Activated naive CD8-positive, alpha-beta T cell treated with anti-CD3 and anti-CD28 coated beads for 36 hours (primary cell): ENCODE measurements at places on chromosomes 2 and 18. TPM values are rescaled to one million over a fixed set of nuclear protein-coding genes. Genes with fewer than 3 reads are reported as not detected.

GRCh38 chr18:54269893-54270844 is 852 bp downstream of the POLI start:
- peak overlapping the region; percentile 82 for H3K4me3 ChIP-seq
- H3K4me1 ChIP-seq, result peaks cover 20% of the 10 kb centered on the region
- DNase-seq, result peak; percentile 59
- no peaks in the 10 kb centered on the region for H3K36me3 ChIP-seq
- H3K27ac ChIP-seq, result peak overlapping the region; percentile 99

GRCh38 chr2:190999058-190999457 is 14.9 kb downstream of the STAT1 start:
- peaks cover 88% of the 10 kb centered on the region for H3K36me3 ChIP-seq
- H3K27me3 ChIP-seq, result no peaks in the 10 kb centered on the region
- no peak overlapping the region for H3K27ac ChIP-seq
- DNase-seq, result no peak
- H3K4me1 ChIP-seq, result peaks cover 63% of the 10 kb centered on the region

DNA sequence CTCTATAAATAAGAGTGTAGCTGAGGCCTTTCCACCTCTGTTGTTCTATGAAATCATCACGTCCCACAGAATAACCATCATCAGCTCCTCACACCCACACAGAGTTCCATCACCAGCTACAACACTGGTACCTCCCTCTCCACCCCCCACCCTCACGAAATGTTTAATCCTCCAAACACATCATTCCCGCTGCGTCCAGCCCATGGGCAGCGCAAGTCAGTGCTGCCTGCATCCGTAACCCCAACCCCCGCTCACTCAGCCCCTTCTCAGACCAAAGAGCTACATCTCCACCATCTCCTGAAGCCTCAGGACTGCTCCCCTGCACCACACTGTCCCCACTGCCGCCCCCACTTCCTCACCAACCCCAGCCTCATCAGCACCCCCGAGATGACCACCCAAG is 19.4 kb downstream of the DNMT3A start:
- peaks cover 63% of the 10 kb centered on the region for H3K4me1 ChIP-seq
- DNase-seq, result no peak
- H3K4me3 ChIP-seq, result peak overlapping the region; percentile 67
- H3K27ac ChIP-seq, result peak overlapping the region; percentile 90
- no peaks in the 10 kb centered on the region for H3K27me3 ChIP-seq

DNA sequence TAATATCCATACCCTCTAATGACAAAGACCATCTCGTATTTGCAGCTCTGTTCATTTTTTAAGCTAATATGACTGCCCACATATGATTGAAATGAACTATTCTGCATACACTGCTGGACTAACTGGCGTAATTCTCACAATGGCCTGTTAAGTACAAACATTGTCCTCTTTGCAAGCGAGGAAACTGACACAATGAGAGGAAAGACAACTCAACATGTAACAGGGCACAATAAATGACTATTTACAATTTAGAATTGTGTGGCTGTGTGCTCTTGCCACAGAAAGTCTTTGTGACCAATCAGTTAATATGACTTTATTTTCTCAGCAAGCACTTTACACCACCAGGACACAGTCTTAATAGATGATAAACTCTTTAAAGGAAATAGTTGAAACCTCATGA is 498.0 kb downstream of the CNTNAP5 start:
- H3K36me3 ChIP-seq, result no peaks in the 10 kb centered on the region
- no peak for DNase-seq
- H3K4me1 ChIP-seq, result no peaks in the 10 kb centered on the region
- no peaks in the 10 kb centered on the region for H3K27me3 ChIP-seq
- no peak overlapping the region for H3K4me3 ChIP-seq
- H3K27ac ChIP-seq, result no peak overlapping the region

- H3K36me3 ChIP-seq, result peaks cover 10% of the 10 kb centered on the region
- H3K4me3 ChIP-seq, result no peak overlapping the region
- peaks cover 21% of the 10 kb centered on the region for H3K4me1 ChIP-seq
- DNase-seq, result no peak
- no peak overlapping the region for H3K27ac ChIP-seq
- H3K27me3 ChIP-seq, result peaks cover 80% of the 10 kb centered on the region
These were observed 4.6 kb upstream of the DLX1 start for GRCh38 chr2:172080641-172081220.

GRCh38 chr2:114661971-114662939 is 219.8 kb downstream of the DPP10 start:
- no peaks in the 10 kb centered on the region for H3K4me1 ChIP-seq
- no peaks in the 10 kb centered on the region for H3K36me3 ChIP-seq
- DNase-seq, result peak; percentile 1
- peak overlapping the region; percentile 72 for H3K4me3 ChIP-seq
- peaks cover 35% of the 10 kb centered on the region for H3K27me3 ChIP-seq
- peak overlapping the region; percentile 45 for H3K27ac ChIP-seq

GRCh38 chr18:33951031-33951430 is 273.7 kb downstream of the NOL4 start:
- H3K4me1 ChIP-seq, result no peaks in the 10 kb centered on the region
- H3K4me3 ChIP-seq, result no peak overlapping the region
- H3K27ac ChIP-seq, result no peak overlapping the region
- DNase-seq, result no peak
- no peaks in the 10 kb centered on the region for H3K36me3 ChIP-seq

GRCh38 chr2:201880993-201881611 is 74.8 kb downstream of the CDK15 start:
- H3K4me1 ChIP-seq, result peaks cover 16% of the 10 kb centered on the region
- no peak for DNase-seq
- no peak overlapping the region for H3K4me3 ChIP-seq
- no peak overlapping the region for H3K27ac ChIP-seq
- H3K27me3 ChIP-seq, result peaks cover 56% of the 10 kb centered on the region
- H3K36me3 ChIP-seq, result no peaks in the 10 kb centered on the region

DNA sequence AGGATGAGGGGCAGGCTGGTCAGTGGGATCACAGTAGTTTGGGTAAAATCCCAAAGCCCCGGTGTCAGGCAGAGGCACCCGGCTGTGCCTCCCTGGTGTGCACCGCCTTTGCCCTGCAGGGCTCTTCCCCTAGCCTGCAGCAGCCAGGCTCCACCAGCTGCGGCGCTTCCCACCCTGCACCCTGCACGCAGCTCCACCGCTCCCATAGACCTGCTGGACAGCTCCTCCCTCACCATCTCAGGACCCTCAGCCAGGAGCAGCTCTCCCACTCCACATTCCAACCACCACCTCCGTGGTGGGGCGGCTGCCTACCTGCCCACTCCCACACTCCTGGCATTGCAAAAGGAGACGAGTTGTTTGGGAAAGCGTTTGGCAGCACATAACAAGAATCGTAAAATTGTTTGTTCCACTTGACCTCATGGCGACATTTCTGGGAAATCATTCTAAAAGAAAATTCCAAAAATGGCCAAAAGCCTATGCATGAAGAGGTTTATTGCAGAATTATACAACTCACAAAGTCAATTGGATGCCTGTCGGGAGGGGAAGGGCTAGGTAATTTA is 287.4 kb upstream of the HDAC4 start:
- no peak overlapping the region for H3K4me3 ChIP-seq
- H3K36me3 ChIP-seq, result no peaks in the 10 kb centered on the region
- H3K4me1 ChIP-seq, result no peaks in the 10 kb centered on the region
- H3K27me3 ChIP-seq, result peaks cover 7% of the 10 kb centered on the region
- H3K27ac ChIP-seq, result no peak overlapping the region
- no peak for DNase-seq

DNA sequence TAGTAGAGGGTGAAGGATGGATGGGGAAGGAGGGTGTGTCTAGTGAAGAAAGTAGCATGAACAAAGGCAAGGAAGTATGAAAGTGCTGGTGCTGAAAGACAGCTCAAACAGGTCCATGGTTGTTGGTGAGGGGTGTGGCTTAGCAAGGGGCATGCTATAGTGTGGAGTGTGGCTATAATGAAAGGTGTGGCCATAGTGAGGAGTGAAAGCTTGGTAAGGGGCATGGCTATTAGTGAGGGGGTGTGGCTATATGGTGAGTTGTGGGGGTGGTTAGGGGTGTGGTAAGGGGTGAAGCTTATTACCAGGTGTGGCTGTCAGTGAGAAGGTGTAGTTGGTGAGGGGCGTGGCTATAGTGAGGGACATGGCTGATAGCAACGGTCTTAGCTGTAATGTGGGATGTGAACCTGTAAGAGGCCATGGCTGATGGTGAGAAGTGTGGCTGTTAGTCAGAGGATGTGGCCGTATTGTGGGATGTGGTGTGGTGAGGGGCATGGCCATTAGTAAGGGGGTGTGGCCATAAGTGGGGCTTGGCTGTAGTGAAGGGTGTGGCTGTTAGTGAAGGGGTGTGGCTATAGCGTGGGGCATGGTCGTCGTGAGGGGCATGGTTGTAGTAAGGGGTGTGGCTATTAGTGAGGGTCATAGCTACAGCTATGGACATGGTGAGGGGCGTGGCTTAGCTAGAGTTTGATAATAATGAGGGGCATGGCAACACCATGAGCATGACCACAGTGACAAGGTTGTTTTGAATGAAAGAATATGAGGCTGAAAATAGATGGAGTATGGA is 549.6 kb downstream of the FBXO15 start:
- no peaks in the 10 kb centered on the region for H3K36me3 ChIP-seq
- no peaks in the 10 kb centered on the region for H3K27me3 ChIP-seq
- H3K4me3 ChIP-seq, result no peak overlapping the region
- H3K27ac ChIP-seq, result no peak overlapping the region
- no peaks in the 10 kb centered on the region for H3K4me1 ChIP-seq

- peaks cover 42% of the 10 kb centered on the region for H3K27me3 ChIP-seq
- no peak overlapping the region for H3K4me3 ChIP-seq
- H3K36me3 ChIP-seq, result no peaks in the 10 kb centered on the region
- H3K27ac ChIP-seq, result no peak overlapping the region
These were observed 11.7 kb upstream of the ANKRD53 start for GRCh38 chr2:70966681-70967080.

DNA sequence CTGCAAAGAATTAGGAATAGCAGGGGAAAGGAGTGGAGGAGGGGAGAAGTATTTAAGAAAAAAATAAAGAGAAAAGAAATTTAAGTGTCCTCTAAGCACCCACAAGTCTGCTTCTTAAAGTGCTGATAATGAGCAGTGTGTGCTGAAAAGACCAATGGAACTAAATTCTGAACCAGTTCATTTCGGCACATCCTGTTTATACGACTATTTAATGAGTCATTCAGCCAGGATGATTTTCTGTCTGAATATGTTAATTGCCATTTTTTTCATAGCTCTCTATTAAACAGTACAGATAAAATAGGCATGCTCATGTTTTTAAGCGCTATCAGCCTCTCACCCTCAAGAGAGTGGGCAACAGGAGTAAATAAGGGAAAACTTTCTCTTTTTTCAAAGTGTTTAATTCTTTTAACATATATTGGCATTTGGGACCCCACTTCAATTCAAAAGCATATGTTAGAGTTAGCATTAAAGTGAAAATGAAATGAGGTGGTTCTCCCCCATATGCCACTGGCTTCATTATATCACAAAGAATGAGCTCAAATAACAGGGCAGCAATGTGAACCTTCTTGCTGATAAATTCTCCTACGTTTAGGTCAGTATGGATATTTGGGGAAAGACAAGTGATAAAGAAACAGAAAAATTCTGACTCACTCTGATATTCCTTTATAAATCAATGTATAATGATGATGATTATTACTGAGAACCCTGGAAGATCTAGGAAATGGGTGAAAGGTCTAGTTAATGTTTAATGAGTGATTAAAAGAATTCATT is 87.5 kb downstream of the TCF4 start:
- peaks cover 7% of the 10 kb centered on the region for H3K4me1 ChIP-seq
- H3K4me3 ChIP-seq, result no peak overlapping the region
- no peaks in the 10 kb centered on the region for H3K36me3 ChIP-seq

DNA sequence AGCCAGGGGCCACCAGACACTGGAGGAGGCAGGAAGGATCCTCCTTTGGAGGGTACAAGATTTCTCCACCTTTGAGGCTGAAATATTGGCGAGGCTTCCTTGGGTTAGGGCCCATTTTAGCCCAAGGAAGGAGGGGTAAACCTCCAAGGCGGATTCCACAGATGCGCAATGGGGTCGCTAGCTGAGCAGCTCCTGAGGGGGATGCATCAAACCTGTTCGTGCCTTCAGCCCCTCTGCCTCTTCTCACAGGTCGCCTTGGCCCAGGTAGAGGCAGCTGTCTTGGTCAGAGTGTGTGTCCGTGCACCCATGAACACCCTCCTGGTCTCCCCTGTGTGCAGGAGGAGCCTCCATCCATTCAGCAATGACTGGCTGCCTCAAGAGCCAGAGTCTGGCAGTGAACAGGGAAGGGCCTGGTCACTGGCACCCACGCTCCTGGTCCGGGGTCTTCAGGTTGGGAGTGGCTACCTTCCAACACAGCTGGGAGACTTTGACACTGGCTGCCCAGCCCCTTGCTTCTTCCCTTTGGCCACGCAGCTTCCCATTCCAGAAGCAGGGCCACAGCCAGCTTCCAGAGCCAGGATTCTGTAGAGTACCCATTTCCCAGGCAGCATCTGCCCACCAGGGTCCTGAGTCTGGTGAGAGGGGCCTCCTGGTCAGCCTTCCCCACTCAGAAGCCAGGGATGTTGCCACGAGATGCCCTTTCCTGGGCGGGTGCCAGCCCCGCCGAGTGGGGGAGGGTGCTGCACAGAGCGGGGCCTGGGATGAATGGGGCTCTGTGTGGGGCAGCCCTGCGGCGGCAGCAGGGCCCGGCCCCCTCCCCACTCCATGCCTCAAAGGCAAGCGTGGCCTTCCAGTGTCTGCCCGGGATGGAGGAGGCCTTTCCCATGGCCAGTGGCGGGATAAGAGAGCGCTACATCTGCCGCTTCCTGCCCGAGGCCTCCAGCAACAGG is 95.8 kb upstream of the GPC1 start:
- H3K27ac ChIP-seq, result no peak overlapping the region
- peaks cover 17% of the 10 kb centered on the region for H3K27me3 ChIP-seq
- no peaks in the 10 kb centered on the region for H3K36me3 ChIP-seq
- H3K4me3 ChIP-seq, result no peak overlapping the region
- no peaks in the 10 kb centered on the region for H3K4me1 ChIP-seq

GRCh38 chr2:6683516-6683915 is 182.2 kb downstream of the CMPK2 start:
- H3K4me3 ChIP-seq, result no peak overlapping the region
- no peaks in the 10 kb centered on the region for H3K36me3 ChIP-seq
- H3K4me1 ChIP-seq, result no peaks in the 10 kb centered on the region
- H3K27ac ChIP-seq, result no peak overlapping the region
- DNase-seq, result no peak

DNA sequence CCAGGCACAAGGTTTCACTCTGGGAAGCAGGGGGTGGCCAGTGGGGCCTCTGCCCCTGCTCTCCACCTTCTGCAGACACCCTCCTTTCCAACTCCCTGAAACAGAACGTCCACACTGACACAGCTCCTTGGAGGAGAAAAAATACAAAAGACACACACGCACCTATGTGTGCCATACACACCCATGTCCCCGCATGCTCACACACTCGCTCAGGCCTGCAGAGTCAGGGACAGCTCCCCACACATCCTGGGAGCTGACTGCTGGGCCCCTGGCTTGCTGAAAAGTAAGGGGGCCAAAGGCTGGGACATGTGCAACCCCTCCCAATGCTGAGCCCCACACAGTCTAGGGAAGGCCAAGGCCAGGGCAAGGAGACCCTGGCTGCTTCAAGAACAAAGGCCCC is 200.5 kb downstream of the TNS1 start:
- H3K27me3 ChIP-seq, result no peaks in the 10 kb centered on the region
- H3K4me1 ChIP-seq, result no peaks in the 10 kb centered on the region
- H3K4me3 ChIP-seq, result no peak overlapping the region
- DNase-seq, result no peak
- no peaks in the 10 kb centered on the region for H3K36me3 ChIP-seq

GRCh38 chr2:181949047-181949446 is 36.6 kb upstream of the PPP1R1C start:
- no peak for DNase-seq
- H3K4me1 ChIP-seq, result peaks cover 4% of the 10 kb centered on the region
- H3K27ac ChIP-seq, result no peak overlapping the region

Gene C2orf66
- not detected for total RNA-seq

Gene UNC80
- total RNA-seq, result not detected

Gene TMEM17
- total RNA-seq, result 0.24 TPM

Gene KRTCAP3
- total RNA-seq, result 7.4 TPM

Gene GPR39
- total RNA-seq, result not detected

Gene HOXD4
- total RNA-seq, result not detected

Gene C2orf81
- total RNA-seq, result 5.1 TPM

Gene KCNE4
- total RNA-seq, result not detected

Gene CYP27C1
- not detected for total RNA-seq

Gene KIAA2012
- total RNA-seq, result not detected

Gene ABCB11
- not detected for total RNA-seq
